D721Med (cell line): ENCODE measurements at places on chromosomes 6 and 20.

- DNase-seq: no peak
Measured at GRCh38 chr6:131597446-131597845, 24.4 kb downstream of the ARG1 start.

DNA sequence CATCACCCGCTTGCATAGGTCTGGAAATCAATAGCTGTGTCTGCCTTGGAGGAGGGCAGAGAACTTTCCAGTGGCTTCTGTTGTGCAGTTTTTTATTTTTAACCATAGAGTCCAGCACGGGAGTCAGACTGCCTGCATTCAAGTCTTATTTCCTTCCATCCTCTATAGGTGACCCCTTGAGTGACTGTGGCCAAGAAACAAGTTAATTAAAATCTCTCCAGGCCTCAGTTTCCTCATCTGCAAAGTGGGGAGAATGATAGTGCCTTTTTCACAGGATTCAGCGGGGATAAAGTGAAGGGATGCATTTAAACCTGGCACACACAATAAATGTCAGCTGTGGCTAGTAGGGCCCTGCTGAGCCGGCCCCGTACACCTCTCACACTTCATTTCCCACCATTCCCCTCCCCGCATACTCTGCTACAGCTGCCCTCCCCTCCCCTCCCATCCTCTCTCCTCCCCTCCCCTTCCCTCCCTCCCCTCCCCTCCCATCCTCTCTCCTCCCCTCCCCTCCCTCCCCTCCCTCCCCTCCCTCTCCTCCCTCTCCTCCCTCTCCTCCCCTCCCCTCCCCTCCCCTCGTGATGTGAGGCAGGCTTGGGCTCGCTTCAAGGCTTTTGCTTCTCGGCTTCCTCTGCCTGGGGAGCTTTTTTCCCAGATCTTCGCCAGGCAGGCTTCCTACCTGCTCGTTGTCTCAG is 150.5 kb downstream of the TFAP2C start:
- DNase-seq: no peak

DNA sequence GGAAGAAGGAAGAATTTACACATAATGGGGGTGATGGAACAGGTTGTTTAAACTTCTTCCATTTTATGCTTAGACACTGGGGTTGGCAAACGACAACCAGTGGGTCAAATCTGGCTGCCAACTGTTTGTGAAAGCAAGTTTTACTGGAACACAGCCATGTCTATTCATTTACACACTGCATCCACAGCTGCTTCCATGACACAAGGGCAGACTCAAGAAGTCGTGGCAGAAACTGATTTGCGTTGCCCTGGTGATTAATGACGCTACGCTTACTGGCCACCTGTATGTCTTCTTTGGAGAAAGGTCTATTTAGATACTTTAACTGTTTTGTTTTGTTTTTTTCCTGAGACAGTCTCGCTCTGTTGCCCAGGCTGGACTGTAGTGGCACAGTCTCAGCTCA is 19.0 kb downstream of the CTCFL start:
- no peak for DNase-seq

GRCh38 chr6:26354162-26354561 is 10.8 kb upstream of the BTN3A2 start:
- no peak for DNase-seq

DNA sequence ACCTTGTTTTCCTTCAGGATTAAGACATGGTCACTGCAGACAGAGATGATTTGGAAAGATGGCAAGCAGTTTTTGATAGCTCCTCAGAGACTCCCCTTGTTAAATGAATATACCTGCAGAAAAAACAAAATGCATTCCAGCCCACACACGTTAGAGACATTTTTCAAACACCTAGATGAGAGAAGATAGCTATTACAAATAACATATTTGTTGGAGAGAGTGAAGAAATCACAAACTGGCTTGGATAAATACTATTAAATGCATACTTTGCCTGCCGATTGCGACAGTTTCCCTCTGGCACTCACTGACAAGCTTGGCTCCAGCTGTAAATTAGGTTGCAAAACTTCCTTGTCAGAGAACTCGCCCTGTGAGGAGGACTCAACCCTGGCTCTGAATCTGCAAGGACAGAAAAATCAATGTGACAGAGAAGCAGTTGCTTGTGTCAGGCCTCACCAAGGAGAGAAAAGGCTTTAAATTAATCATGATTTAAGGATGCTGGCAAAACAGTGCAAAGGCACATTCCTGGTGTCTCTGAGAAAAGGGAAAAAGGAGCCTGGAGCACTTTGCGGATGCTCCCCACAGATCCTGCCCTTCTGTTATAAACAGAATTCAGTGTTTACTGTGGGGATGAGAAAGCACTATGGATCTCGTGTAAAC is 423.7 kb upstream of the MARCKS start:
- DNase-seq: no peak

DNA sequence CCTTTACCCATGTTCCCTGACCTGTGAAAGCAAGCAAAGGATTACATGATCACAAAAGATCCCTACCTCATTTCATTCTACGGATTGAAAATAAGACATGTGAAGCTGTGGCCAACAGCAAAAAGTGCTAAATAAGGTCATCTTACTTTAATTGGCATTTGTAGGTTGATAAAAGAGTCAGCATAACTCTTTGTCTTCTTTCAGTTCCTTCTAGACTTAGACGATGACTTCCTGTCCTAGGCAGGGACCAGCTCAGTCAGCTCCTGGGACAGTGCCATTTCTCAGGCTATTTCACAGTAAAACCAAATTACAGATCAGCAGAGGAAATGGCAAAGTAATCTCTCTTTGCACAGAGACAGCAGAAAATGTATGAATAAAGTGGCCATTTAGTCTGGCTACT is 480.7 kb downstream of the RFPL4B start:
- DNase-seq: no peak

DNA sequence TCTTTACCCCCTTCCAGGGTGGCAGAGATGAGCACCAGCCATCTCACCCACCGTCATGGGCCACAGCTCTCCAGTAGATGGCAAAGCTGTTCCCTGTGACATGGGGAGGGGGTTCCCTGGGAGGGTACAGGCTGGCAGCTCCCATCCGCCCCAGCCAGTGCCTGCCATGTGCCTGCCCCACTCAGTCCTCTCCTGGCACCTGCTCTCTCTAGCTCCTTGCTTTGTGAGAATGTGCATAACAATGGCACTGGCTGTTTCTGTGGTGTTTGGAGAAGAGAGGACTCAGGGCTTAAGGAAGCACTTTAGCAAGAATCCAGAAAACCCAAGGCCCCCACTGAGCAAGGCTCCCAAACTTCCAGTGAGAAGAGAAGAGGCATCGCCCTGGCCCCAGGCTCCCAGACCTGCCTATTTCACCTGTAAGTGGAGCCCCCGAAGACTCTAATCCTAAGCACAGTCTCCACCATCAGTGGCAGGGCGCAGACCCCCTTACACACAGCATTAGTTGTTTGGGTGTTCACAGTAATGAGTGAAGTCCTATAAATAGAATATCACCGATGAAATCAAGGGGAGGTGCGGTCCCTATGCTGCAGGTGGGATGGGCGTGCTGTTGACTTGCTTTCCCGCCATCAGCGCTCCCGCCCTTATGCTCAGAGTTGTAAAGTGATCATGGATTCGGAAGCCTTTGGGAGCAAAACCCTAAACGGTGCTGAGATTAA is 110.2 kb downstream of the AGPAT4 start:
- no peak for DNase-seq

GRCh38 chr20:62927128-62927705 is 912 bp upstream of the DIDO1 start:
- no peak for DNase-seq

GRCh38 chr20:3464166-3464565 is 6.7 kb upstream of the ATRN start:
- DNase-seq: no peak

DNA sequence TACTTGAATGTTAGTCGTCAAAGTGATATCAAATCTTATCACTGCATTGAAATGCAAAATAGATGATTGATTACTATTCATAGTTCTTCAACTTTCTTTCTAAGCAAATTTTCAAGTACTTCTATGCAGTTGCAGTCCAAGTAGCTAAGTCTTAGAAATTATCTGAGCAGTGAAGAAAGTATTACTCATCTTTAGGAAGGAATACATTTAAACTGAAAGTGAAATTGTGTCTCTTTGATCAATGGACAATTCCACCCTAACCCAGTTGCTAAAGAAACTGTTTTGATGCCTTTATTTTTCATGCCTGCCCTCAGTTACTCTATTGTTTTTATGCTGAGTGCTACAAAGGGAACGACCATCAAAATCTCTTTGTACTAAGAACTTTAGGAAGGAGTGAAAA is 337.4 kb downstream of the GRIK2 start:
- DNase-seq: no peak

DNA sequence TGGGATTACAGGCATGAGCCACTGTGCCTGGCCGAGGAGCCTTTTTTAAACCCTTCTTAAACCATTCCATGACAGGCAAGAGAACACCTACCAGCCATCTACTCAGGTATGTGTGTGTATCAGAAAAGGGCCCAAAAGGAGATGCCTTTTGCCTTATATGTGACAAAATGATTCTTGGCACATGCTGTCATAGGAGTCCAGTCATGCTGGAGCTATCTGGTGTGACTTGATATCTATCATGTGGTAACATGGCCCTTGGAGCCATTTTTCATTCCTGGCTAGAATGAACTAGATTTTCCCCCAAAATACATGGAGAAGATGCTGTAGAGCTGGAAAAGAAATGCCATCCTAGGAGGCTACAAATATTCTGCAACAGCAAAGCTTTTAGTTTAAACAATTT is 129.1 kb downstream of the DST start:
- no peak for DNase-seq

DNA sequence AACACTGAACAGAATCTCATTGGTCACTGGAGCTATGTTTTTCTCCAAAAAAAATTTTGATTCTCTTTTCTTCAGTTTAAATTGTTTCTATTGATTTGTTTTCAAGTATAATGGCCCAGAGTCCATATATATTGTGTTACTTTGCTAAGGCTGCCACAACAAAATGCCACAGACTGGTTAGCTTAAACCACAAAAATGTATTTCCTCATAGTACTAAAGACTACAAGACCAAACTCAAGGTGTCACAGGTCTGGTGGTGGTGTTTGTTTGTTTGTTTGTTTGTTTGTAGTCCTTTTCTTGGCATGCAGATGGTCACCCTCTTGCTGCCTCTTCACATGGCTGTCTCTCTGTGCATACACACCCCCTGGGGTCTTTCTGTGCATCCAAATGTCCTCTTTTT is 34.0 kb downstream of the BMP5 start:
- DNase-seq: no peak

DNA sequence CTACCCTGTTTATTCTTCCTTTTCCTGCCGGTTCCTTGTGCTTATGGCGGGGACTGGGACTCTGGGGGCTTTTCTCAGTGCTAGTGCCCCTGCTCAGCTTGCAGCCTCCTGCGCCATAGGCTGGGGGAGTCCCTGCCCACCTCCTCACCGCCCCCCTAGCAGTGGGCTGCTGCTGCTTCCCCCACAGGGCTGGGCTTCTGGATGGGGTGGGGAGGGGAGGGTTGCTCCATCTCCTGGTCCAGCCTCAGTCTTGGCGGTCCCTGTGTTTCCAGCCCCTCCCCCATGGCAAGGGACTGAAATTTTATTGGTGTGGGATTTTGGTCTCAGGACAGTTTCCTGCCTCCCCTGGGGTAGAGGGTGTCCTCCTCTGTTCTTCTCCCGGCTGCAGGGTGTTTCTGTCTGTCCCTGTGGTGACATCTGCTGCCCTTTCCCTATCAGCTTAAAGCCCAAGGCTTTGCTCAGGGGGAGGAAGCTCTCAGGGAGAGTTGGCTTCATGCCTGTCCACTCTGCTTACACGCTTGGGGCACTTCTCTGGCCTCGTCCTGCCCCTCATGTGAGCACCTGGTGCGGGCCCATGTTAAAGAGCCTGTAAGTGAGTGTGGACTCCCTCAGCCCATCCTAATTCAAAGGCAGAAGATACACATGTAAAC is 100.6 kb downstream of the HIVEP1 start:
- DNase-seq: no peak

- no peak for DNase-seq
Measured at GRCh38 chr20:52010541-52010940, 181.0 kb downstream of the ZFP64 start.

GRCh38 chr20:10033905-10034650 is 709 bp upstream of the ANKEF1 start:
- no peak for DNase-seq

- DNase-seq: no peak
Measured at GRCh38 chr20:11159728-11160127, 485.9 kb upstream of the JAG1 start.

DNA sequence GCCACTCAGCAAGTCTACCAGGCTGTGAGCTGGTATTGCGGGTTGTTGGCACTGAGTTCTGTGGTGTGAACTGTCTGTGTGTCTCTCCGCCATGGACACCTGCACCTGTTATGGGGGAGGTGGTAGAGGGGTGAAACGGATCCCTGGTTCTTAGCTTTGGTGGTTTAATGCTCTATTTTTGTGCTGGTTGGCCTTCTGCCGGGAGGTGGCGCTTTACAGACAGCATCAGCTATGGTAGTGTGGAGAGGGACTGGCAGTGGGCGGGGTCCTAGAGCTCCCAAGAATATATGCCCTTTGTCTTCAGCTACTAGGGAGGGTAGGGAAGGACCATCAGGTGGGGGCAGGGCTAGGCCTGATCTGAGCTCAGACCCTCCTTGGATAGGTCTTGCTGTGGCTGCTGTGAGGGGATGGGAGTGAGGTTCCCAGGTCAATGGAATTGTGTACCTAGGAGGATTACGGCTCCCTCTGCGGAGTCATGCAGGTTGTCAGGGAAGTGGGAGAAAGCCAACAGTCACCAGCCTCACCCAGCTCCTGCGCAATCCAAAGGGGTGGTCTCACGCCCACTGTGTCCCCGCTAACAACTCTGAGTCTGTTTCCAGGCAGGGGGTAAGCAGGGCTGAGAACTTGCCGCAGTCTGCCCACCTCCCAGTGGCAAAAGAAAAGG is 154.3 kb downstream of the CCDC170 start:
- no peak for DNase-seq

- DNase-seq: no peak
Measured at GRCh38 chr6:33581186-33581585, 1.1 kb upstream of the BAK1 start.

DNA sequence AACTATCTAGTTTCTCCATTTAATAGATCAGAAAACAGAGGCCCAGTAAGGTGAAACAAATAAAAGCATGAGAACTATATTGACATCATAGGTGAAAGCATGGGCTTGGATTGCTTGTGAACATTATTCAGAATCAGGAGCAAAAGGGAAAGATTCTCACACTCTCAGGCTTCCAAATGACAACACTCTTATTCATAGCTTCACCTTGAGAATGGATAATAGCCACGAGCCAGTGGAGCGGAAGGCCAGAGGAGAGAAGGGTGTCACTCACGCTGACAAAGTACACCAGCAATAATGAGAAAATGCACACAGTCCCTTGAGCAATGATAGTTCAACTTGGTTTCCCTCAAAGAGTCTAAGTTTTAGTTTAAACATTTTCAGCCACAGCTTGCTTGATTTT is 339.0 kb downstream of the TPBG start:
- no peak for DNase-seq

DNA sequence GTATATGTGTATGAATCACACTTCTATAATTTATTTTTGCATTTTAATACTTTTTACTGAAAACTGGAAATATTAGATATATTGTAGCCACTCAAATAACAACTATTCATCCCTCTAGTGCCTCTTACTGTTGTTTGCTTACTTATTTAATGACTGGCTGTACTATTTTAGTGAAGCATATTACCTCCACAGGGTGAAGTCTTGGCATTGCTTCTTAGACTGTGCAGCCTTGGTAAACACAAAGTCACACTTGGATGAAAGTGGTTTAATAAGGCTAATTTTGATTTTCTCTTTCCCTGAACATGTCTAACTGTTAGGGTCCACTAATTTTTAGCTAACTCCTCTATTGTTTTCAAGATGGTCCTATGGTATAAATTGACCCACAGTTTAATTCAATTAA is 1043.2 kb upstream of the ADGRB3 start:
- DNase-seq: no peak
